ENCODE measurements at places on chromosomes 7 and 10.

DNA sequence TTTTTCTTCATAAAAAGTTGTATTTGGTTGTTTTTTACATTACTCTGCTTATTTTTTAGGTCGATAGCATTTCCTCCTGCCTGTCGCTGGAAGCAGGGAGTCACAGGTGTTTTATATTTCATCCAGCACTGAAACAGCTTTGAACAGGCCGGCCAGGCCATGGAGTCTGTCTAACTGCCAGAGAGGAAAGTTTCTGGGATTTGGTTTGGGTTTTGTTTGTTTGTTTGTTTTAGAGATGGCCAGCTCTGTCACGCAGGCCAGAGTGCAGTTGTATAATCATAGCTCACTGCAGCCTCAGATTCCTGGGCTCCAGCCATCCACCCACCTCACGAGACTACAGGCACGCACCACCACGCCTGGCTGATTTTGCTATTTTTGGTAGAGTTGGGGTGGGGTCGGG, 23.4 kb downstream of the PROSER2 start:
- DNase-seq: no peak

GRCh38 chr7:69615685-69616084, 17.4 kb downstream of the AUTS2 start:
- no peak for DNase-seq

GRCh38 chr7:150955519-150956394, 22.4 kb downstream of the KCNH2 start:
- peak; percentile 35 for DNase-seq

DNA sequence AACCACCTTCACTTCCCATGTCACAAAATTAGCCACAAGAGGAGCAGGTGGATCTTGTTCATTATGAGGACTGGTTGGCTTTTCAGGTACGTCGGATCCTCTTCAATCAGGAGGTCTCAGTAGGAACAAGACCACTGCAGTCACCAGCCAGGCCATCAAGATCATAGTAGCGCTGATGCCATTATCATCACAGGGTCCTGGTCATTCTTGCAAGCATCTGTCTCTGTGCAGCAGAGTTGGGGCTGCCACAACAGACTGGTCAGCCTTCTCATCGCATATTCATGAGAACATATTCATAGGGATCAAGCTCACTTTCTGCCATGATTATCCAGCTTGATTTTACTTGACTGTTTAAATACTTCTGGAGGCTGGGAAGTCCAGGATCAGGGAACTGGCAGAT, 67.1 kb downstream of the ADCYAP1R1 start:
- no peak for DNase-seq

- no peak for DNase-seq
Measured at GRCh38 chr10:61325223-61325960, 127.8 kb downstream of the TMEM26 start.

DNA sequence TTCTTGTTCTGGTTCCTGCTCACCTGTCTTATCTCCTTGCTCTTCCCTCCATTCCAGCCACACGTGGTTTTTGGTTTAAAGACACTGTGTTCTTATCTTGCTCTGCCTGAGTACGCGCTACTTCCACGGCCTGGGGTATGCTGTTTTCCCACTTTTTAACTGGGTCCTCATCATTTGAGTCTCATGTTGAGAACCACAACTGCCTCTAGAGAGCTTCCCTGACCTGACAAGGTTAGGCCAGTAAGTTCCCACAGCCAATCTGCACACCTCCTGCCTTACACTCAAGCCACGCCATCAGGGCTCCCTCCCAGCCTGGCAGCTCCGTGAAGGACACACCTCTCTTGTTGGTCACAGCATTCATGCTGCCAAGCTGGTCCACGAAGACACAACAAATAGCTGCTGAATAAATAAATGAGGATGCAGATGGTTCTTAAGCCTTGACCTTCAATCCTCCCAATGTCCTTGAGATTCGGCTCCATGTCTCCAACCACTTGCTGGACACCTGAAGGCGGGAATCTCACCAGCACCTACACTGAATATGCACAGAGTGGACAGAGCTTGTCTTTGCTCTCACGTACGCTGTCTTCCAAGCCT, 201.7 kb upstream of the KLF14 start:
- no peak for DNase-seq

Measured in NCI-H2171 (cell line).